Sigmoid colon (tissue), 7 donors: ENCODE measurements at places on chromosomes 2 and 18. TPM values are rescaled to one million over a fixed set of nuclear protein-coding genes. Genes with fewer than 3 reads are reported as not detected.

- no peak overlapping the region for H3K4me3 ChIP-seq
- no peaks in the 10 kb centered on the region for H3K27me3 ChIP-seq
- no peaks in the 10 kb centered on the region for H3K36me3 ChIP-seq
- H3K27ac ChIP-seq, result no peak overlapping the region
Measured at GRCh38 chr2:131011486-131011885, 81.8 kb downstream of the FAM168B start.

DNA sequence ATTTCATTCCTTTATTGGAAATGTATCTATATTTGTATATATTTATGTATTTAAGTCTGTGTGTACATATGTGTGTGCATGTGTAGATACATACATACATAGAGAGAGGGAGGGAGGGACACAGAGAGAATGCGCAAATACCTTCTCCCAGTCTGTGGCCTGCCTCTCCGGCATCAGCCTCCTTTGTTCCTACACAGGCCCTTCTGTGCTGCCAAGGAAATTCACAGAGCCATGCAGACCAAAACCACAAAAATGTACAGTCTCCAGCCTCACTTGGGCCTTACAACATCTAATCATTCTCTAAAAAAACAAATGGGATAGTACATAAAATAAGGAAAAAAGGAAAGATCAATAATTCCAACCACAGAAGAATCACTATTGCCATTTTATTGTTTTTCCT lies 8.8 kb upstream of the CRACDL start:
- DNase-seq, result no peak
- H3K4me1 ChIP-seq, result no peaks in the 10 kb centered on the region
- no peaks in the 10 kb centered on the region for H3K36me3 ChIP-seq
- no peak overlapping the region for H3K27ac ChIP-seq

REG3A gene
- not detected for total RNA-seq

DNA sequence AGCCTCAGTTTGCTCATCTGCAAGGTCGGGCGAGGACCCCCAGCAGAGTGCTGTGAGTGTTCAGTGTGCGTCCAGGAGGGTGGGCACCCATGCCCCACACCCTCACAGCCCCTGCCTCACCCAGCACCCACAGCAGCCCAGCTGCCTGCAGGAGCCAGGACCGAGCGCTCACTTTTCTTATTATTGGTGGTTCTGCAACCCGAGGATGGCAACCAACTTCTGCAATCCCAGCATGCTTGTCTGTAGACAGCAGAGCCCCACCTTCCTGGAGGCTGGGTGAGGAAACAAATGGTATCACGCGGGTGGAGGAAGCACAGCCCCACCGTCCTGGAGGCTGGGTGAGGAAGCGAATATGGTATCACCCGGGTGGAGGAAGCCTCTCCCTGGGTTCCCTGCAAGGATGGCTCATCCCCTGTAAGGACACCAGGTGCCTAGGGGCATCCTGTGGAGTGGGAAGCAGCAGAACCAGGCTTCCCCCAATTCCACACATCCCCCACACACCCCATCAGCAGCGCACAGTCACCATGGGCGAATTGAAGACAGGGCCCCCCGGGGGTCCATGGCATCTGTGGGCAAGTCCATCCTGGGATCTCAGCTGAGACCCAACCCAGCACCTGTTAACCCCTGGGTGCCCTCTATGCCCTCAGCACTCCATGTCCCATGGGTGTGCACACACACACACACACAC lies 220.5 kb upstream of the RAB6C start:
- peak overlapping the region; percentile 43 for H3K4me3 ChIP-seq
- peak overlapping the region; percentile 57 for H3K27ac ChIP-seq
- no peaks in the 10 kb centered on the region for H3K27me3 ChIP-seq
- DNase-seq, result no peak
- H3K36me3 ChIP-seq, result no peaks in the 10 kb centered on the region

RNASEH1 gene
- total RNA-seq, result 25.3 TPM

GRCh38 chr2:55871637-55872036 lies 51.9 kb downstream of the EFEMP1 start:
- no peak for DNase-seq
- no peaks in the 10 kb centered on the region for H3K27me3 ChIP-seq
- no peak overlapping the region for H3K4me3 ChIP-seq

COLEC11 gene
- 8.2 TPM for total RNA-seq

DBI gene
- 54.0 TPM for total RNA-seq

GRCh38 chr2:31965094-31965493 lies 45.7 kb downstream of the MEMO1 start:
- no peak overlapping the region for H3K27ac ChIP-seq
- peaks cover 6% of the 10 kb centered on the region for H3K4me1 ChIP-seq
- no peaks in the 10 kb centered on the region for H3K27me3 ChIP-seq
- H3K36me3 ChIP-seq, result no peaks in the 10 kb centered on the region

DNA sequence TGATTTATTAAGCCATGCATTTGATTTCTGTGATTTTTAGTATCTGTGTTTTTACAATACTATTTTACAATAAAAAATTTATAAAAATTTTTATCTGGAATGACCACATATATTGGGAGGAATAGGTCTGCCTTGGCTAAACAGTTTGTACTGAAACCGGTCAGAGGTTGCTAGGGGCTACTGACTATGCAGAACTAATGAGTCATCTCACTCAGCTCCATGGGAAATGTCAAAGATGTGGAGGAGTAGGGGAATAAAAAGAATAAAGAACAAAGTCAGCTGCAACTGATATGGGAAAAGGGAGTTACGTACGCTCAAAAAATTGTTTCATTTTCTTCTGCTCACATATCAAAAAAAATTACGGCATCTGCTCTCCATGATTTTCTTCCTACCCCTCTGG lies 8.6 kb upstream of the TMEM163 start:
- no peak overlapping the region for H3K27ac ChIP-seq
- H3K36me3 ChIP-seq, result no peaks in the 10 kb centered on the region
- H3K27me3 ChIP-seq, result peaks cover 7% of the 10 kb centered on the region
- H3K4me1 ChIP-seq, result no peaks in the 10 kb centered on the region
- DNase-seq, result no peak
- H3K4me3 ChIP-seq, result no peak overlapping the region

COPS8 gene
- total RNA-seq, result 91.8 TPM

MGAT5 gene
- 31.1 TPM for total RNA-seq

DNA sequence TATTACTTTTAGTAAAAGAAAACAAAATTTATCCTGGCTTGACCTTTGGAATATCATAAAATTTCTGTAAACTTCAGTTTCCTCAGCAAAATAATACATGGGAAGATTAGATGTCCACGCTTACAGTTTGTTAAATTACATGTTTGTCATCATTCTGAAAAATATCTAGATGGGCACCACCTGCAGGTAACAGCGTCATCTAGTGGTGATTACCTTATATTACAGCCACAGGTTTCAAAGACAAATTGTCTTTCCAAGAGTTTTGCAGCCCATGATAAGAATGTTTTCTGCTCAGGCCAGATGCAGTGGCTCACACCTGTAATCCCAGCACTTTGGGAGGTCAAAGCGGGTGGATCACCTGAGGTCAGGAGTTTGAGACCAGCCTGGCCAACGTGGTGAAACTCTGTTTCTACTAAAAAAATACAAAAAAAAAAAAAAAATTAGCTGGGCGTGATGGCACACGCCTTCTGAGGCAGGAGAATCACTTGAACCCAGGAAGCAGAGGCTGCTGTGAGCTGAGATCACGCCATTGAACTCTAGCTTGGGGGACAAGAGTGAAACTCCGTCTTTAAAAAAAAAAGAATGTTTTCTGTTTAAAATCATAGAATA lies 96.3 kb upstream of the RASGRP3 start:
- H3K4me1 ChIP-seq, result no peaks in the 10 kb centered on the region
- DNase-seq, result no peak
- H3K27me3 ChIP-seq, result no peaks in the 10 kb centered on the region
- H3K4me3 ChIP-seq, result no peak overlapping the region

DNA sequence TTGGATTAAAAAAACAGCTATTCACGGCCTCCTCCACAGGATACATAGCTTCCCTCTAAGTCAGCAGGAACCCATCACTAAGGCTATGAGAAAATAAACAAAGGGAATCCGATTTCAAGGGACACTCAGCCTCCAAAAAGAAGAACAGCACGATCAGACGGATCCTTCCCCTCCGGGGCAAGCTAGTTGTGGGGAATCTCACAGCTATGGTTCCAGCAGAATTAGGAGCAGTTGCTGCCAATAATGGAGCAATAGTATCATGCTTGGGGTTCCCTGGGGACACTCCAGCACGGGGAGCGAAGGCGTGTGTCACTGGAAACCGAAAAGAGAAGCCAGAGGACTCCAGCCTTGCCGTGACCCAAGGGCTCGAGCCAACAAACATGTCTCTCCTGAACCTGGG lies 163.1 kb downstream of the TTC32 start:
- no peak overlapping the region for H3K4me3 ChIP-seq
- H3K27me3 ChIP-seq, result no peaks in the 10 kb centered on the region
- no peaks in the 10 kb centered on the region for H3K4me1 ChIP-seq
- peak overlapping the region; percentile 50 for H3K27ac ChIP-seq
- no peaks in the 10 kb centered on the region for H3K36me3 ChIP-seq

MRO gene
- 0.49 TPM for total RNA-seq

- H3K27ac ChIP-seq, result no peak overlapping the region
- H3K4me3 ChIP-seq, result no peak overlapping the region
- peaks cover 61% of the 10 kb centered on the region for H3K27me3 ChIP-seq
Measured at GRCh38 chr18:31040686-31041270, 1.8 kb downstream of the DSC3 start.

- no peak overlapping the region for H3K27ac ChIP-seq
- no peaks in the 10 kb centered on the region for H3K27me3 ChIP-seq
- no peaks in the 10 kb centered on the region for H3K4me1 ChIP-seq
- no peaks in the 10 kb centered on the region for H3K36me3 ChIP-seq
Measured at GRCh38 chr2:227880460-227880859, 9.0 kb downstream of the DAW1 start.

KRTCAP3 gene
- total RNA-seq, result not detected

DNA sequence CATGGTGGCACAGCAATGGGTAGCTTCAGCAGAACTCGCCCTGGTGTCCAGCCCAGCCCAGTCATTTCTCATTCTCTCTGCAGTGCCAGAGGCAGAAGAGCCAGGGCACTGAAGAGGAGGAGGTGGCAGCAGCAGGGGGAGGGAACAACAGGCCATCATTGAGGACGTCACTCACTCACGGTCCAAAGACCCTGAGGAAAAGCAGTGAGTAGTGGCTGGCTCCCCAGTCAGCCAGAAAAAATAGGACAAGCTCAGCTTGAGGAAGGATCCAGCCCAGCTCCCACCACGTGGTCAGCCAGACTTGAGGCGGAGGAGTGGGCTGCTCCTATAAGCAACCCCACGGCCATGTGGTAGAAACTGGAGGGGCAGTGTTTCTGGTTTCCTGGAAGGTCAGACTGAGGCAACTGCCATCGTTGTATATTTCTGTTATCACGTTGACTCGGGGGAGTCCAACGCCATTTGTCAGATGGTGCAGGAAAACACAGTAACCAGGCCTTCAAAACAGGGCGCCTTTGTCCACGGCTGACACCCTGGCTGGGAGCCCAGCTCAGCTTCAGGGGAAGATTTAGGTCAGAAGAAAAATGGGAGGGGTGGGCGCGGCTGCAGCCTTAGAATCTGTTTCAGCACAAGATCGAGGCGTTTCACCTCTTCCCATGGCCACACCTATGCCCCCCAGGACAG lies 19.0 kb upstream of the TMEM247 start:
- peak overlapping the region; percentile 60 for H3K27ac ChIP-seq
- H3K27me3 ChIP-seq, result no peaks in the 10 kb centered on the region
- peaks cover 14% of the 10 kb centered on the region for H3K4me1 ChIP-seq
- H3K4me3 ChIP-seq, result no peak overlapping the region
- H3K36me3 ChIP-seq, result no peaks in the 10 kb centered on the region

- H3K4me1 ChIP-seq, result peaks cover 26% of the 10 kb centered on the region
- no peaks in the 10 kb centered on the region for H3K27me3 ChIP-seq
- H3K4me3 ChIP-seq, result no peak overlapping the region
- H3K36me3 ChIP-seq, result no peaks in the 10 kb centered on the region
- DNase-seq, result no peak
Measured at GRCh38 chr2:222734703-222735014, 63.2 kb downstream of the MOGAT1 start.

GRCh38 chr2:215880970-215881369 lies 132.4 kb downstream of the MREG start:
- no peaks in the 10 kb centered on the region for H3K36me3 ChIP-seq
- no peaks in the 10 kb centered on the region for H3K27me3 ChIP-seq
- H3K4me1 ChIP-seq, result no peaks in the 10 kb centered on the region

- H3K4me1 ChIP-seq, result no peaks in the 10 kb centered on the region
- H3K27ac ChIP-seq, result no peak overlapping the region
- H3K27me3 ChIP-seq, result no peaks in the 10 kb centered on the region
- DNase-seq, result no peak
Measured at GRCh38 chr2:54306556-54306955, 50.5 kb upstream of the TSPYL6 start.

- no peak overlapping the region for H3K27ac ChIP-seq
- H3K27me3 ChIP-seq, result no peaks in the 10 kb centered on the region
- no peak overlapping the region for H3K4me3 ChIP-seq
- H3K36me3 ChIP-seq, result no peaks in the 10 kb centered on the region
Measured at GRCh38 chr2:113089916-113090315, 22.1 kb downstream of the IL1F10 start.

DNA sequence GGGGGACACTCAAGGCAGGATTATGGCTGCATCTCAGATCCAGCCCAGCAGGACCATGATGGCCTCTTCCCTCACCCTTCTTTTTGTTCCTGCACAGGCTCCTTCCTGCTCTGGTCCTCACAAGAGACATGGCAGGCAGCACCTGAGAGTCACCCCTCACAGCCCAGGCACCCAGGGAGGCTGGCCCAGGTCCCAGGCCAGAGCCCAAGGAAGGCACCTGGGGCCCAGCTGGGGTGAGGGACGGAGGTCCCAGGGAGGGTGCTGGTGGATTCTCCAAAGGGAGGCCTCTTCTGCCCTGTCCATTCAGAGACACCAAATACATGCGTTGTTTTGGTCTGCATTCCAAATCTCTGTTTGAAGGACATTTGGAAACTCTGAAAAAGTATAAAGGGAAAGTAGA lies 285.4 kb upstream of the HS6ST1 start:
- H3K27ac ChIP-seq, result no peak overlapping the region
- no peaks in the 10 kb centered on the region for H3K27me3 ChIP-seq
- H3K4me1 ChIP-seq, result no peaks in the 10 kb centered on the region
- no peak overlapping the region for H3K4me3 ChIP-seq
- peak; percentile 27 for DNase-seq

DNAH7 gene
- 0.36 TPM for total RNA-seq

CCDC74B gene
- 3.2 TPM for total RNA-seq

- H3K27me3 ChIP-seq, result no peaks in the 10 kb centered on the region
- H3K4me3 ChIP-seq, result no peak overlapping the region
- H3K4me1 ChIP-seq, result no peaks in the 10 kb centered on the region
- no peaks in the 10 kb centered on the region for H3K36me3 ChIP-seq
- H3K27ac ChIP-seq, result no peak overlapping the region
- DNase-seq, result no peak
Measured at GRCh38 chr2:174545240-174545639, 52.4 kb downstream of the WIPF1 start.
